ENCODE measurements at places on chromosomes 4 and X.

DNA sequence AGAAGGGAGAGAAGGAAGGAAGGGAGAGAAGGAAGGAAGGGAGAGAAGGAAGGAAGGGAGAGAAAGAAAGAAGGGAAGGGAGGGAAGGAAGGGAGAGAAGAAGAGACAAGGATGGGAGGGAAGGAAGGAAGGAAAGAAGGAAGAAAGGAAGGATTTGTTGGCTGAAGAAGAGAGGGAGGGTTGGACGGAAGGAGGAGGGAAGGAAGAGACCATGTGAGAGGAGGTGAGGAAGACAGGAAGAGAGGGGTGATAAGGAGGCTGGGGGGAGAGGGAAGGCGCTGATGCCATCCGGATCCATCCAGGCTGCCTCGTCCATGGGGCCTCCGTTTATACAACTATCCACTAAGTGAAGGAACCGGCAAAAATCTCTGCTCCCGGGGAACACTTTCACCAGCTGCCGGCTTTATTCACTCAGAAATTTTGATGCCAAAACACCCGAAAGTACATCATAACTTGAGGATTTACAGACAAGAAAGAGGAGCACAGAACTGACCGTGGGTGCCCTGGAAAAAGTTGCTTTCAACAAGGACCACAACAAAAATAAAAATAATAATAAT is 14.9 kb downstream of the DHRSX start:
- no peak for DNase-seq

GRCh38 chrX:22196149-22196548 is 76.6 kb upstream of the CBLL2 start:
- DNase-seq = no peak

DNA sequence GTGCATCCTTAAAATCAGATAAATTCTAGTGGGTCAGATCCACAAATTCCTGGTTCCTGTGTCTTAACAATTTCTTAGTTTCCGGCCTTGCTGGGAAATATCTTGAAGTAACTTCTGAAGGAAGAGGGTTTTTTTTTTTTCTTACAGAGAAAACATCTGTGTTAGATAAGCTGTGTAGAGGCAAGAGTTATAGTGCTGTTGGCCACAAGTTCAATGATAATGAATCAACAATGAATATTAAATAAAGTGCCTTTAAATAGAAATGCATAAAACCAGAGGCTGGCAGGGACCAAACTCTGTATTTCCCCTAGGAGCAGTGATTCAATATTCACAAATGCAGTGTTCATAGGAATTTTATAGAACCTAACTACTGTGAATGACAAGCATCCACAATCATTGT is 711.9 kb upstream of the ATOH1 start:
- DNase-seq = no peak

- DNase-seq = no peak
These were observed 257.1 kb downstream of the BCOR start for GRCh38 chrX:39840581-39841093.

DNA sequence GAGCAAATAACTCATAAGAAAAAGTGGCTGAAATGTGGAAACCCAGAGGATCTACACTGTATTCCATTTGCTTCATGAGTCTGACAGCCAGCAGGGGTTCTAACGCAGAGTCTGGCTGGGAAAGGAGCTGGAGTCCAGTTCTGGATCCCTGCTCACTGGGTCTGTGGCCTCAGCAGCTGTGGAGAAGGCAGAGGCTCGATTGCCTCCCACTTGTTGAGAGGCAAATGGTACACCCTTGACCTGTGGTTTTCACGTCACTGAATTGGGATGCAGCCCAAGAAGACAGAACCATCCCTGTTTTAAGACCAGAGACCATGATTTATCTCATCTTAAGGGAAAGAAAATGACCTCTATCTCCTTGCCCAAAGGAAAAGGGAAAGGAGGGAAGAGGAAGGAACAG is 147.0 kb upstream of the NOCT start:
- DNase-seq = peak; percentile 13

DNA sequence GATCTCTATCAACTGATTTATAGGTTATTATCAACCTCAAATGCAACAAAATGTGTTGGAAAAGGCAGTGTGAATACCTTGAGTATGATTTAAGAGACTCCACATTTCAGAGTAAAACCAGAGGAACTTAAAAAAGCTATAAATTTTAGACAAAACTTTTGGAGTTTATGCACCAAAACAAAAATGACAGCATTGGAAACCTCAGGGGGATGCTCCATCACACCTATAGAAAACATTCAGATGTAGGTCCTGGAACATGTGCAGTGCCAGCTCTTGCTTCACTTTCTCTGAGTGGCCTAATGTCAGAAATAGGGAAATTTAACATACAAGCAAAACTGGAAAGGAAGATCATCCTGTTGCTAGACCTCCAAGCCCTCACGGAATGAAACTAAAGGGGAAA is 5.8 kb upstream of the VEGFC start:
- no peak for DNase-seq

- no peak for DNase-seq
These were observed 58.1 kb downstream of the PHEX start for GRCh38 chrX:22090181-22090580.

Measured in kidney glomerular epithelial cell (primary cell).